Left renal pelvis (tissue), 4 donors: ENCODE measurements at places on chromosomes 2 and 18.

- DNase-seq: no peak
These were observed 456.5 kb downstream of the FBXO15 start for GRCh38 chr18:73691118-73691517.

DNA sequence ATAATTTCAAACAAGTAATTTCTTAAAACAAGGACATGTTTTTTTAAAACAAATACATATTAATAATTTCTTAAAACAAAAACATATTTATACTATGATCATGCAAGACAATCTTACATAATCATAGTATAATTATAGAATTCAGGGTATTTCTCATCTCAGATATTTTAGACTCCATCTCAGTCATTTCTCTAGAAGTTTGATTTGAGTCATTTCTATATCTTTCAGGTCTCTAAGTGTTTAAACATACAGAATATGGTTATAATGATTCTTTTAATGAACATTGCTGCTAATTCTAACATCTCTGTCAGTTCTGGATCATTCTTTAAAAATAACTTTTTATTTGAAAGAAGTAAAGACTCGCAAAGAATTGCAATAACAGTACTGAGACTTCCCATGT is 154.2 kb upstream of the KYNU start:
- no peak for DNase-seq

- DNase-seq: no peak
These were observed 27.7 kb downstream of the BIRC6 start for GRCh38 chr2:32384529-32384928.

GRCh38 chr2:40511661-40512213 is 59.8 kb upstream of the SLC8A1 start:
- no peak for DNase-seq

DNA sequence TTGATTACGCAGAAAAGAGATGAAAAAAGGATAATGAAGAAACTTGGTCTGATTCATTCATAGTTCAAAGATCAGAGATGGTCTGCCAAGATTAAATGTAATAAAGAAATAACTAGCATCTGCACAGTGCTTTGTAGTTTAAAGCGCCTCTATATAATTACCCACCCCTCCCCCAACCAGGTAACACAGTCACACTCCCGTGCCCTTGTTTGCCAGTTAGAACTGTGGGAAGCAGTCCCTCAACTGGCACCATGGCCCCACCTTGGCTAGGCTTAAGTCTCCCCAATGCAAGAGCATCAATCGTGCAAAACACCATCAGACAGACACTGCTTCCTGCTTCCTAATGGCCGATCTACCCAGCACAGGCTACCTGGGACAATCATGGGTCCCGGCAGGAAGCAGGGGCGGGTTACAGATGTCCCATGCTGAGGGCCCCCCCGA is 11.6 kb downstream of the ADCY3 start:
- DNase-seq: no peak

- no peak for DNase-seq
These were observed 179.2 kb downstream of the MEMO1 start for GRCh38 chr2:31831585-31831984.

GRCh38 chr2:231795525-231796327 is 9.5 kb downstream of the COPS7B start:
- no peak for DNase-seq

- DNase-seq: no peak
These were observed 5.1 kb downstream of the KLHL23 start for GRCh38 chr2:169738566-169739229.

DNA sequence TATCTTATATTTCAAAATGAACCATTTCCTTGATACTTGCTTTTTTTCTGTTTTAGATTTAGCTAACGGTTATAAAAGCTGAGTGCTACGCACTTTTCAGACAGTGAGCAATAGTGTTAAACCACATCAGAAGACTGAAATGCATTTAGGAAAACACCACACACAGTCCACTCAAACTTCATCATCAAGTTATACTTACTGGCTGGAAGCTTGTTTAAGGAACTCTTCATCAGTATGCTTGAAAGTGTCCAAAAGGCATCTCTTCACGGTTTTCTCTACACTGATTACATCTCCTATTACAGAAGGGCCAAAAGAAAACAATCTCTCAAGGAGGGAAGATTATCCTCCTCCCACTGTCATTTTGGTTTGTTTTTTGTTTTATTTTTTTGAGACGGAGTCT is 19.7 kb downstream of the ILKAP start:
- DNase-seq: no peak

DNA sequence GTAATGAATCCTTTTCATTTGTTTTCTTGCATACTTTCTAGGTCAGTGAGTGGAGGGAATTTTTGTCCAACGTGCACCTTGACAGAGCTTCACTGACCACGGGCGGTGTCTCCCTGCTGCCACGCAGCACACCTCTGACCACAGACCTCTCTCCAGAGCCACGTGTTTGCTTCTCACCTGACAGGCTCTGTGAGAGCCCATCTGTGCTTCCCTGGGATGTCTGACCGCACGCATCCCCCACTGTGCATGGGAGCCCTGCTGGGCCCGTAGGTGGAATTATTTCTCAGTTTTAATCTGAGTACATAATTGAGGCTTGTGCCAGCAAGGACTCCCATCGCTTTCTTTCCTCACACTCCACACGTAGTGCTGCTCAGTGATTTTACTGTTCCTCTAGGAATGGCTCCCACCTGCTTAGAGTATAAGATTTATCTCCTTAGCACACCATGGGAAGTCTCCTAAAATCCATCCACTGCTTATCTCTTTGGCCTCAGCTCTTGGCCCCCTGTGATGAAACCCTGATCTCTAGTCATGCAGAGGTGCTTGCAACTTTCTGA is 482.6 kb downstream of the TSN start:
- no peak for DNase-seq

- no peak for DNase-seq
These were observed 180.7 kb downstream of the PLCL1 start for GRCh38 chr2:197985029-197985638.

- peak; percentile 35 for DNase-seq
These were observed 29.4 kb upstream of the WDR75 start for GRCh38 chr2:189411860-189412259.

GRCh38 chr2:15729709-15730544 is 138.3 kb downstream of the DDX1 start:
- no peak for DNase-seq

GRCh38 chr2:145197944-145198343 is 678.0 kb upstream of the ZEB2 start:
- no peak for DNase-seq

GRCh38 chr2:44599130-44599529 is 237.4 kb downstream of the CAMKMT start:
- DNase-seq: no peak

- no peak for DNase-seq
These were observed 41.4 kb downstream of the IL1R2 start for GRCh38 chr2:102033031-102033749.

GRCh38 chr2:220259662-220260061 is 632.2 kb downstream of the SLC4A3 start:
- DNase-seq: no peak

GRCh38 chr2:99688699-99689098 is 198.9 kb upstream of the REV1 start:
- DNase-seq: no peak

- DNase-seq: no peak
These were observed 19.2 kb downstream of the RNMT start for GRCh38 chr18:13745696-13746095.

- DNase-seq: no peak
These were observed 61.4 kb upstream of the OTOS start for GRCh38 chr2:240201866-240202265.

GRCh38 chr2:128756365-128756717 is 437.7 kb upstream of the HS6ST1 start:
- peak; percentile 55 for DNase-seq

DNA sequence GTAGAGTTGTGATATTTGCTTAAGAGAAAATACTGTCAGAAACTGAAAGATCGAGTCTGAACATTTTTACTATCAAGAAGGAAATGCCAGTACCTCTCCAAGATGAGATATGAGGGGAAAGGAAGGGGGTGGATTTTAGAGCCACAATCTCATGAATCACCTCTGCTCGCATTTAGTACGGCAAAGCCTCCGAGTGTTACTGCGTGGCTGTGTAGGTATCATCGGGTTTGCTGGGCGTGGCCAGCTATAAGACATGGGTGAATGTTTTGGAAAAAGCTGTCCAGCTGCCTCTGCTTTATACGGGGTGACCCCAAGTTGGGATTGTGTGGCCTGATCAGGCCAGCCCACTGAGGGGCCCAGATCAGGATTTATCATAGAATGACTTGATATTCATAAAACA is 826.4 kb downstream of the SOCS6 start:
- DNase-seq: no peak

- no peak for DNase-seq
These were observed 184.7 kb upstream of the GLI2 start for GRCh38 chr2:120550893-120551446.

GRCh38 chr2:196286821-196287220 is 115.4 kb upstream of the STK17B start:
- DNase-seq: no peak

GRCh38 chr2:170950221-170950761 is 21.2 kb downstream of the GORASP2 start:
- DNase-seq: no peak

DNA sequence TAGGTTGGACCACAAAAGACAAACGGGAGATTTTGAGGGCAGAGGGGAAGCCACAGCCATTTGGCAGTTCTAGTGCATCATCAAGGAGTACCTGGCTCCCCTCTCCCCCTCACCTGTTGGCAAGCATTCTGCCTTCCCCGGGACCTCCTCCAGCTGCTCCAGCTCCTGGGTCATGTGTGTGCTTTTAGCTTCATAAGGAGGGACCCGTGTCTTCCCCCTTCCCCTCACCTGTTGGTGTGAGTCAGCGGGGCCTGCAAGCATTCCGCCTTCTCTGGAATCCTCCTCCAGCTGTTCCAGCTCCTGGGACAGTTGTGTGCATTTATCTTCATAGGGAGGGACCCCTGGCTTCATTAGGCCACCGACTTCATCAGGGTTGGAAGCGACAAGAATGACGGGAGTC is 58.8 kb downstream of the SPP2 start:
- DNase-seq: no peak

- DNase-seq: no peak
These were observed 139.4 kb upstream of the GLI2 start for GRCh38 chr2:120596191-120596811.

DNA sequence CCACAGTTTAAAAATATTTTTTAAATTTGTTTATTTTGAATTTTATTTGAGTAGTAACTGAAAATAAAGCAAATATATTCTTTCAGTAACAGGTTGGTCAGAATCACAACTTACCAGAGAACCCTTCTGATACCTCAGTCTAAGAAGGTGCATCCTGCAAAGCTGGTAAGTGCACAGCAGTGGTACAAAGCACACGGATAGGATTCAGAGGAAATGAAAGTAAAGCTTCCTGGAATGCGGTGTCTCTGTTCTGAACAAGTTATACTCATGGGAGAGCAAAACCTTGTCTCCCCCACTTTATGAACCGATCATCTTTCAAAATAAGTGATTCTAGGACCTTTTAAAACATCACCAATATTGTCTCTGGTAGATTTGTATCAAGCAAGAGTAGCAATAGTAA is 398.3 kb downstream of the TMX3 start:
- DNase-seq: no peak

DNA sequence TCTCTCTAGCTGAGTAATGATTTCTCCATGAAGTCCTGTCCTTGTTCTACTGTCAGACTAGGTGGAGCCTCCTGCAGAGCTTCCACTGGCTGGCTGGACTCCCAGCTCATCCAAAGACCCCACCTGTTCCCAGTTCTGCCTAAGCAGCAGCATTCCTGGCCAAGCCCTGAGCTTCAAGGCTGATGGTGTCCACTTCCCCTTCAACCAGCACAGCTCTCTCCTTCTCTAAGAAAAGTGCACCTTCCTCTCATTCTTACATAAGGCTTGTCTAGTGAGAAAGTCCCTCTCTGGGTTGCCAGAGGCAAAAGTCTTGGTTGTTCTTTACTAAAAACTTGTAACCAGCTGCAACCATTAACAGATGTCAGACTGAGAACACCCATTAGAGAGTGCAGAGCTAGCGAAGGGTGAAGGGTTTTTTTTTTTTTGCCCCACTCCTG is 58.9 kb downstream of the CXCR4 start:
- DNase-seq: no peak

DNA sequence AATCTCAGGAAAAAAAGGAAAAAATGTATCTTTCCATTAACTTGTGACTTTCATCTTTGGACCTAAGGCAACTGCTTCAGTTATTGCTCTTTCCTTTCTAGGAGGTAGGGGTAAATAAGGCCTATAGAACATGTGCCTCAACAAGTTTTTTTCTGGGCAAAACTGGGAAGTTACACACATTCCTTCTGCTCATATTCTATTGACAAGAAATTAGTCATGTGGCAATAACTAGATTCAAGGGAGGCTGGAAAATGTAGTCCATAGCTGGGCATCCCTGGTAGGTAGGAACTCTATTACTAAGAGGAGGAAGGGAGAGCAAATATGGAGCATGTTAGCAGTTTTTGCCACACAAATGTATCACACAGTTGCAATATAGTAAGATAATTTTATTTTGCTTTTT is 37.7 kb upstream of the NEMP2 start:
- DNase-seq: no peak

GRCh38 chr2:8925411-8925810 is 78.1 kb downstream of the MBOAT2 start:
- no peak for DNase-seq

DNA sequence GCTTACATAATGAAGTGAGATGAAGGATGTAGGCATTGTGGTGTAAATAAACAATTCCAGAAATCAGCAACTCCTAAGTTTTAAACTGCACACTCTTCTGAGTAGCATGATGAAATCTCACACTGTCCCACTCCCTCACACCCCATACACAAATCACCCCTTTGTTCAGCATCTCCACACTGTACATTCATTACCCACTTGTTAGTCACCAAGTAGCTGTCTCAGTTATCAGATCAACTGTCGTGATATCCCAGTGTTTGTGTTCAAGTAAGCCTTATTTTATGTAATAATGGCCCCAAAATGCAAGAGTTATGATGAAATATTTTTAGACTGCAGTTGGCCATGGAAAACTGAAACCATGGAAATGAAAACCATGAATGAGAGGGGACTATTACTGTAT is 135.7 kb downstream of the GRB14 start:
- no peak for DNase-seq

DNA sequence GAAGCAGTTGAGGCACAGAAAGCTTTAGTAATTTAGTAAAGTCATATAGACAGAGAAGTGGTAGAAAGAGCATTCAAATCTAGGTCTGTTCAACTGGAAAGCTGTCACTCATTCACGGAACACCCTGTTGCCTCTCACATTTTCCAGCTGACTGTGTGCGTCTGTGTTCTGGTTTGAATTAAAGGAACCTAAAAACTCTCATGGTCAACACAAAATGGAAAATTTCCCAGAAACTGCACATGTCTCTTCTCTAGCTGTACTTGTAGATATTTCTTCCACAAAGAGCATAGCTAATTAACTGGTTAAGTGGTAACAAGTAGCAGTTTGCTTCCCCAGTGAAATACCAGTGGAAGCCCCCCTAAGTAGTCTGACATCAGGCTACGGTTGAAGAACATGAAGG is 390.8 kb downstream of the TGIF1 start:
- no peak for DNase-seq
